ENCODE measurements at places on chromosomes 16 and 17.

GRCh38 chr17:44915321-44915726 lies at the start of gene GFAP:
Gene GFAP, minus strand, starts transcription at chr17:44915500. Its CDS starts 14 bp downstream, at chr17:44915486.
- DNase-seq, result no peak

- no peak for DNase-seq
Measured at GRCh38 chr16:67807148-67807682, 526 bp downstream of the TSNAXIP1 start.

DNA sequence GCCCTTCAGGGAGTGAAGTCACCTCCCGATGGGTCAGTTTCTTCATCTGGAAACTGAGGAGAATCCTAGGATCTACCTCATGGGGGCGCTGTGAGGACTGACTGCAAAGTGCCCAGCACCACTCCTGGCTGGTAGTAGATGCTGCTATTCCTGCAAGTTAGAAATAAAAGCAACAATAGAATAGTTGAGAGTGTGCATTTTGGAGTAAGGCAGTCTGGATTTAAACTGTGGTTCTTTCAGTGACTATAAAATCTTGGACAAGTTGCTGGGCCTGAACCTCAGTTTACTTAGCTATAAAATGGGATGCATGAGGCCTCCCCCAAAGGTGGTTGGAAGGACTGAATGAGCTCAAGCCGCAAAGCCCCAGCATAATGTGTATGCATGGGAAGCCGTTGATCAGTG lies 70.6 kb downstream of the CYB5B start:
- DNase-seq, result peak; percentile 51

DNA sequence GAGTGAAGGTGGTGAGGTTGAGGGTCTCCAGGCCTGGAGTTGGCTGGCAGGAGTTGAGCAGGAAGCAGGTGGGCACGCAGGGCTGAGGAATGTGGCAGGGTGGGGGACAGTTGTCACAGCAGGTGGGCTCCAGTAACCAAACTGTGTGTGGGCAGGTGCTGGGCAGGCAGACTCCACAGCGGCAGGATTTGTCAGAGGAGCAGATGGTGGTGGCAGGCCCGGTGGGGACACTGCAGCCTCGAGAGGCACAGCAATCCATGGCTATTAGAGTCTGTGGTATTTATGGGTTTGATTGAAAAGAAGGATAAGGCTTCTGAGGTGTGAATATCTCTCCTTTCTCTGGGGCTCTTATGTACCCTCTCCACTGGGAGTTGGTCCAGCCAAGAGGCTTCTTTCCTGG lies at the start of gene KRTAP3-3:
KRTAP3-3 (minus strand) TSS at position 326 of the 400 bp plus-strand sequence; CDS start at position 259, 67 bp downstream.
- no peak for DNase-seq

GRCh38 chr16:89443727-89444084 lies 46.7 kb downstream of the ANKRD11 start:
- no peak for DNase-seq

DNA sequence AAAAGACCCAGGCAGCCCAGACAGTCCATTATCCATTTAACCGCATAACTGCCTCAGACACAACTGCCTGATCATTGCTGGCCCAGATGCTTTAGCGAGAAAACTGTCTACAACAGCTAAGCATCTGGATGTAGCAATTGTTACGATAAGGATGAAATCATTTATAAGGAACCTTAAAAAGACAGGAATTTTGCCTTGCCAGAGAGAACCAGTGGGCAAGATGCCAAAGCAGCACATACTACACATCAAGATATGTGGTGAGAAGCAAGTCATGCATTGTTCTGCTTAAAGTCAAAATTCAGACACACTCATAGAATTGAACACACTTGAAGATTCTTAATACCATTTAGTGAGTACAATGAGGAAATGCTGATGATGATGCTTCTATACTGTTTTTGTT lies 1525.3 kb downstream of the CDH8 start:
- no peak for DNase-seq

DNA sequence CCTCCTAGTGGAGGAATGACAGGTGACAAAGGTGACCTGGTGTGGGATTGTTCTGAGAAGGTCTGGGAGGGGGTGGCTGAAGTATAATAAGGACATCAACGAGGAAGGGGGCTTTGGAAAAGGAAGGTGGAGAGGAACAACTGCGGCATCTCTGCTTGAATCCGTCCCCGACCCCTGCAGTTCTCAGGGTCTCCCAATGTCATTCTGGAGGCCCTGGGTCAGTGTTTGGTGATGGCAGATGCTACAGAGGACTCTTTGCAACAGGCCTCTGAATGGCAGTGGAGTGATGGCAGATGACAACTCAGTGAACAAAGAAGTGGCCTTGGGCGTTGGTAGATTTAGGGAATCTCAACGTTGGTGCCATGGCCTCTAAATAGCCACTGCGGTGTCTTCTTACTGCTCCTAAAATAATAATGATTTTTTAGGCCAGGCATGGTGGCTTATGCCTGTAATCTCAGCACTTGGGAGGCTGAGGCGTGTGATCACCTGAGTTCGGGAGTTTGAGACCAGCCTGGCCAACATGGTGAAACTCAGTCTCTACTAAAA lies 1.3 kb downstream of the ENGASE start:
- DNase-seq, result no peak

DNA sequence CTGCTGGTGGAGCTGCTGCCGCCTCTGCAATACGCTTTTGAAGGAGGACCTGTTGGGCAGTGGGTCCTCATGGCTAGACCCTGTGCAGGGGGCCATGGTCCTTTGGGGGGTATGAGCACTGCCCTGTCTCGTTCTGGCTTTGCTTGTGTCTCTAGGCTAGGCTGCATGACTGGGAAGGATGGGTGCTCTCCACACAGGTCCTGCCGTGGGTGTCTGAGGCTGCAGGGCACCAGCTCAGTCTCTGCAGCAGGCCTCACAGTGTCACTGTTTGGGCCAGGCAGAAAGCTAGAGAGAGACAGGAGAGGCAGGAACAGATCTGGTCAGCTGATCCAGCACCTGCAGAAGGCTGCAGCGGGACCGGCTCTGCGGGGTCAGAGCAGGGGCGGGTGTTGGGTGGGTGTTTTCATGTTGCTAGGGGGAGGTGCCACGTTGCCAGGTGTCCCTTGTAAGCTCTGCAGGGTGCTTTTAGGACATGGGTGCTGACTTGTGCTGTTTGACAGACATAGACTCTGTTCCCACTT lies 111.4 kb downstream of the SNX29 start:
- DNase-seq, result no peak

GRCh38 chr17:1055751-1056645 lies 59.1 kb downstream of the TIMM22 start:
- peak; percentile 56 for DNase-seq

DNA sequence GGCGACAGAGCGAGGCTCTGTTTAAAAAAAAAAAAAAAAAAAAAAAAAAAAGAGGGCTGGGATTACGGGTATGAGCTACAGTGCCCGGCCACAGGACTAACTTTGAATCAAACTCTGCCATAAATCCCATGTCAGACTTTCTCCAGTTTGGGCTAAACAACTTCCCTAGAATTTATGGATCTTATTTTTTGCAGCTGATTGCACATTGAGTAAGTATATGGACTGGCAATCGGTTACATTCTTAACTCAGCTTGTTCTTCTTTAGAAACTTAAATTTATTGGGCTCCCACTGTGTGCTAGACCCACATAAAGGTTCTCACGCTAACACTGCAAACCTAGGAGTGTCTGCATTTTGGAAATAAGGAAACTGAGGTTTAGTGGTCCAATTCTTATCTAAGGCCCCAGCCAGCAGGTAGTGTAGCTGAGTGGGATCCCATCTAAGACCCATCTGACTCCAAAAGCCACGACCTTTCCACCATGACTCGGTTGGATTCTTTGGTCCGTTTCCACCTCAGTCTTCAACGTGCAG lies 718 bp upstream of the CBFB start:
- no peak for DNase-seq

- DNase-seq, result peak; percentile 27
Measured at GRCh38 chr16:1823821-1824220, 2.8 kb downstream of the HAGH start.

GRCh38 chr17:38544839-38545209 lies 60.9 kb downstream of the SRCIN1 start:
- no peak for DNase-seq

GRCh38 chr17:66123163-66123562 lies 68.8 kb downstream of the CEP112 start:
- no peak for DNase-seq

GRCh38 chr16:13036600-13036999 lies 135.2 kb downstream of the SHISA9 start:
- peak; percentile 10 for DNase-seq

- no peak for DNase-seq
Measured at GRCh38 chr17:77930780-77931768, 27.4 kb upstream of the TNRC6C start.

GRCh38 chr17:60160829-60161501 lies 11.2 kb downstream of the CA4 start:
- DNase-seq, result no peak
